Esophagus mucosa (tissue), 1 donor: ENCODE measurements at places on chromosomes 3 and 15. TPM values are rescaled to one million over a fixed set of nuclear protein-coding genes. Genes with fewer than 3 reads are reported as not detected.

GRCh38 chr3:31166249-31166885 lies 271.9 kb upstream of the GADL1 start:
- ATAC-seq: no peak

DNA sequence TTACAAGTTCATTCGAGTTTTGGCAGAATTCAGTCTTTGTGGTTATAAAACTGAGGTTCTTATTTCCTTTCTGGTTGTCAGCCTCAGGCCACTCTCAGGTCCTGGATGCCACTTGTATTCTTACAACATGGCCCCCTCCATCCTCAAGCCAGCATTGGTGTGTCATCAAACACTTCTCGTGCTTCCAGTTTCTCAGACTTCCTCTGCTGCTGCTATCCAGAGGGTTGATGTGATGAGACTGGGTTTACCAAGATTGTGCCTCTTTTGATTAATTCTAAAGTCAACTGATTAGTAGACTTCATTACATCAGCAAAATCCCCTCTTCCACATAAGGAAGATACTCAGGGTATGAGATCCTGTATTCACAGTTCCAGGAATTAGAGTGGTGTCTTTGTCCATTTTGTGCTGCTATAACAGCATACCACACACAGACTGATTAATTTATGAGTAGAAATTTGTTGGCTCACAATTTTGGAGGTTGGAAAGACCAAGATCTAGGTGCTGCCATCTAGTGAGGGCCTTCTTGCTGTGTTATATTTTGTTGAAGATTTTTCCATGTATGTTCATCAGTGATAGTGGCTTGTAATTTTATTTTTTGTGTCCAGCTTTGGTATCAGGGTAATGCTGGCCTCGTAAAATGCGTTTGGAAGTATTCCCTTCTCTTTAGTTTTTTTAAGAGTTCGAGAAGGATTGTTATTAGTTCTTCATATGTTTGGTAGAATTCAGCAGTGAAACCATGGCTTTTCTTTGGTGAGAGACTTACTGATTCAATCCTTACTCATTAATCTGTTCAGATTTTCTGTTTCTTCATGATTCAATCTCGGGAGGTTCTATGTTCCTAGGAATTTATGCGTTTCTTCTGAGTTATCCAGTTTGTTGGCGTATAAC lies 11.1 kb downstream of the LRCH3 start:
- ATAC-seq: peak; percentile 39

Gene IGSF11
- total RNA-seq: 0.32 TPM

DNA sequence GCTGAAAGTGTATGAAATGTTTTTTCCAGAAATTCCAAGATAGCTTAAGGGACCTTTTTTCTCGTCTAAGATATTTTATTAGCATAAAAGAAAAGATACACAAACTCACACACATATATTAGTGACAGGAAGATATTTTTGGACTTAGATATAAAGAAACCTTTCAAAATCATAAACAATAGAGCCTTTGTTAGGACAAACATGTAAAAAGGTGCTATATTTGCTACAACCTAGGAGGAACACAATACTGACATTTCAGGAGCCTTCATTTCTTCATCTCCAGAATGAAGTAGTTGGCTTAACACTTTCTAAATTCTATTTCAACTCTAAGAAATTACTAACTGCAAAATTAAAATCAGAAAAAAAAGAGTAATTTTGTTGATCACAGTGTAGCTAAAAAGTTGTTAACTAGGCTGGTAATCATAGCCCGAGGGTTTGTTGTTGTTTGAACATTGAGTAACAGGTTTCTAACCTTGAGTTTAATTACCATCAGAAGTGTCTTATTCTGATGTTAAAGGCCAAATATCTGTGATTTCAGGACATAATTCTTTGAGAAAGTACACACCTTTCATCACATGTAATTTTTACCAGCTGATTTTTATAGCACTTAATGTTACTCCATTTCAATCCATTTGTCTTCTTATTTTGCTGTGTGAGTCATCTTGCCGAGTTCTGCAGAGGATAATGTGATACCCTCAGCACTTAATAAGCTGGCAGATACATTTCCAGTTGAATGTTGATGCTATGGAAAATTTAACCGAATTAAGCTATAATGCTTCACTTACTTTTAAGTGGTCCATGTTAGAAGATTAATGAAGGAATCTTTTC lies 97.3 kb downstream of the MBNL1 start:
- ATAC-seq: no peak

Gene NPAP1
- not detected for total RNA-seq

GRCh38 chr3:48404440-48405342 lies 25.2 kb downstream of the PLXNB1 start:
- ATAC-seq: no peak

DNA sequence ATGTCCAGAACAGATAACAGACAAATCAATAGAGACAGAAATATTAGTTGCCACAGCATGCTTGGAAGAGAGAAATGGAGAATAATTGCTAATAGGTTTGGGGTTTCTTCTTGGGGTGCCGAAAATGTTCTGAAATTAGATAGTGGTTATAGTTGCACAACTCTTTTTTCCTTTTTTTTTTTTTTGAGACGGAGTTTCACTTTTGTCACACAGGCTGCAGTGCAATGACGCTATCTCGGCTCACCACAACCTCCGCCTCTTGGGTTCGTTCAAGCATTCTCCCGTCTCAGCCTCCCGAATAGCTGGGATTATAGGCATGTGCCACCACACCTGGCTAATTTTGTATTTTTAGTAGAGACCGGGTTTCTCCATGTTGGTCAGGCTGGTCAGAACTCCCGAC lies 163.3 kb downstream of the PLCH1 start:
- no peak for ATAC-seq

Gene TAGLN3
- not detected for total RNA-seq

GRCh38 chr15:35252351-35252865 lies 167.3 kb upstream of the NANOGP8 start:
- ATAC-seq: no peak

DNA sequence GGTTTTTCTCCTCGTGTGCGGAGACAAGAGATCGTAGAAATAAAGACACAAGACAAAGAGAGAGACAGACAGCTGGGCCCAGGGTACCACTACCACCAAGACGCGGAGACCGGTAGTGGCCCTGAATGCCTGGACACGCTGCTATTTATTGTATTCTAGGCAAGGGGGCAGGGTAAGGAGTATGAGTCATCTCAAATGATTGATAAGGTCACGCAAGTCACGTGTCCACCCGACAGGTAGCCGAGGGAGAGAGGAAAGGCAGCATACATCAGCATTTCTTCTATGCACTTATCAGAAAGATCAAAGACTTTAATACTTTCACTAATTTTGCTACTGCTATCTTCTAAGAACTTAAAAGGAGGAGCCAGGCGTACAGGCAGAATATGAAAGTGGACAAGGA lies 28.2 kb downstream of the MYL3 start:
- no peak for ATAC-seq

GRCh38 chr3:169575381-169575780 lies 88.1 kb downstream of the MECOM start:
- peak; percentile 88 for ATAC-seq

DNA sequence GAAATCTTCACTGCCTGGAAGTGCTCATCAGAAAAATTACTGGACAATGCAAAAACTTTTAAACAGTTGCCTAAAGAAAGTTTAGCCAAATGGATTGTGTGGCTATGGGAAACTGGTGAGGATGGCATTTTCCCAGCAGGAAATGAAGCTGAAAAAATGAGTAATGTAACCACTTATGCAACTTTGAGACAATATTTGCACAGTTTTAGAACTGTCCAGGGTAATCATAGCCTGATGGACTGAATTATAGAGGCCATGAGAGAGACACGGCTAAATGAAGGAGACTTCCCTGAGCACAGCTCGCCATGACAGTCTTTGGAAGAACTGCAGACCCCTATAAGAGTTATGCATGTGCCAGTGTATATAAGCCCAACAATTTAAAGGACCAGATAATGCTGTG lies 881.5 kb downstream of the VGLL3 start:
- ATAC-seq: no peak

Gene TUBGCP4
- 10.7 TPM for total RNA-seq
